Activated CD8-positive, alpha-beta T cell treated with anti-CD3 and anti-CD28 coated beads, Interleukin-2, amount 10 ng/mL, durations not matched to agents 7 days and 5 days (primary cell): ENCODE measurements at places on chromosomes 3 and 15. TPM values are rescaled to one million over a fixed set of nuclear protein-coding genes. Genes with fewer than 3 reads are reported as not detected.

Gene ZIC1
- total RNA-seq, result not detected

Gene DLL4
- not detected for total RNA-seq

Gene MUC20
- 0.53 TPM for total RNA-seq

Gene ERC2
- not detected for total RNA-seq

Gene STAC
- total RNA-seq, result not detected

Gene B3GALNT1
- total RNA-seq, result 14.7 TPM

Gene CLRN1
- not detected for total RNA-seq

Gene PDIA5
- 11.4 TPM for total RNA-seq

Gene SLC28A2
- not detected for total RNA-seq

Gene PDZRN3
- total RNA-seq, result not detected

Gene FBXL2
- not detected for total RNA-seq

Gene REC114
- not detected for total RNA-seq

Gene GRAMD2A
- 0.10 TPM for total RNA-seq

Gene SETMAR
- total RNA-seq, result 10.6 TPM

Gene PLA1A
- total RNA-seq, result not detected

Gene C2CD4A
- total RNA-seq, result not detected

Gene CNTN6
- not detected for total RNA-seq

Gene PIGBOS1
- total RNA-seq, result 8.9 TPM

Gene GRM2
- 1.1 TPM for total RNA-seq

Gene BTLA
- total RNA-seq, result 22.3 TPM

Gene SPINK8
- not detected for total RNA-seq

Gene MYO1E
- 90.4 TPM for total RNA-seq

Gene IL17RB
- 0.31 TPM for total RNA-seq

Gene DAZL
- total RNA-seq, result not detected

Gene FRMD5
- total RNA-seq, result not detected

Gene GOLGA8H
- 0.24 TPM for total RNA-seq

Gene IFT57
- 23.9 TPM for total RNA-seq

Gene SNTN
- total RNA-seq, result not detected

Gene NGRN
- 29.8 TPM for total RNA-seq

Gene TMCO5A
- total RNA-seq, result not detected

Gene GOLGA6A
- total RNA-seq, result not detected

Gene MOBP
- not detected for total RNA-seq

Gene RYR3
- not detected for total RNA-seq

Gene TBC1D21
- not detected for total RNA-seq

Gene SCG5
- total RNA-seq, result 3.0 TPM

Gene RARB
- total RNA-seq, result not detected

Gene CLDN16
- total RNA-seq, result not detected

Gene CCR2
- total RNA-seq, result 70.9 TPM

Gene LSAMP
- not detected for total RNA-seq

Gene CCDC71
- 22.7 TPM for total RNA-seq

Gene SYNPR
- total RNA-seq, result not detected

Gene EPB42
- total RNA-seq, result not detected

Gene NT5DC2
- total RNA-seq, result 52.8 TPM

Gene ANKUB1
- not detected for total RNA-seq

Gene IQCH
- total RNA-seq, result 2.2 TPM

Gene CCDC54
- not detected for total RNA-seq

Gene ADGRG7
- 26.5 TPM for total RNA-seq

Gene SMCO1
- not detected for total RNA-seq

Gene PCSK6
- 0.68 TPM for total RNA-seq

Gene PLCH1
- 2.0 TPM for total RNA-seq

Gene CD86
- 0.95 TPM for total RNA-seq

Gene C3orf22
- not detected for total RNA-seq

Gene BUB1B
- 94.9 TPM for total RNA-seq

Gene SEMA7A
- total RNA-seq, result 16.1 TPM

Gene LRRIQ4
- 0.13 TPM for total RNA-seq

Gene AMIGO3
- 2.0 TPM for total RNA-seq

Gene RAB6B
- 0.68 TPM for total RNA-seq

Gene CRYGS
- total RNA-seq, result 5.6 TPM
